Activated T-cell treated with anti-CD3 and anti-CD28 coated beads for 1 hour (primary cell): ENCODE measurements at places on chromosomes 13 and 19.

DNA sequence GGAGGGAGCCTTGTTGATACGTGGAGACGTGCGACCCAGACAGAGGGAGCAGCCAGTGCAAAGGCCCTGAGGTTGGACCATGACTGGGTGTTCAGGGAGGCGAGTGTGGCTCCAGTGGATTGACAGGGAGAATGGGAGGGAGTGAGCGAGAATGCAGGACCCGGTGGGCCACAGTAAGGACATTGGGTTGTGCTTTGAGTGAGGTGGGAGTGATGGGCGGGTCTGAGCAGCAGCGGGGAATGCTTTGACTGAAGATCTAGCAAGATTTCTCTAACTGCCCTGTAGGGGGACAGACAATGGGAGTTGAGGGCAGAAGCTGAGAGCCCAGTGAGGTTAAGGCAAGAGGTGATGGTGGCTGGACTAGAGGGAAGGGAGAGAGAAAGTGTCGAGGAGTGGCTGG is 7.7 kb upstream of the NANOS2 start:
- no peak for DNase-seq

- DNase-seq = no peak
These were observed 4.5 kb downstream of the CPB2 start for GRCh38 chr13:46100191-46100815.

GRCh38 chr13:35832551-35832950 is 298.6 kb downstream of the DCLK1 start:
- no peak for DNase-seq

GRCh38 chr19:14050512-14050911 is 11.4 kb downstream of the PALM3 start:
- no peak for DNase-seq

GRCh38 chr19:16382775-16383543 is 58.3 kb downstream of the KLF2 start:
- DNase-seq = peak; percentile 76

- no peak for DNase-seq
These were observed 1032.4 kb upstream of the MIR17HG start for GRCh38 chr13:90315061-90315460.
